Activated CD8-positive, alpha-beta memory T cell treated with anti-CD3 and anti-CD28 coated beads for 4 hours (primary cell): ENCODE measurements at places on chromosomes 1 and 21.
A peak's percentile ranks its signal among the peaks of the same experiment; 100 is the strongest.

GRCh38 chr1:55329091-55329490, 113.9 kb upstream of the USP24 start:
- no peak for DNase-seq

GRCh38 chr1:113759333-113760101, at the start of gene PHTF1:
Gene PHTF1 (minus strand): TSS chr1:113759486. CDS start chr1:113758703, 783 bp downstream.
- no peak for DNase-seq

- DNase-seq, result no peak
Observed at GRCh38 chr1:157091186-157091585, 8.4 kb downstream of the ETV3L start.

DNA sequence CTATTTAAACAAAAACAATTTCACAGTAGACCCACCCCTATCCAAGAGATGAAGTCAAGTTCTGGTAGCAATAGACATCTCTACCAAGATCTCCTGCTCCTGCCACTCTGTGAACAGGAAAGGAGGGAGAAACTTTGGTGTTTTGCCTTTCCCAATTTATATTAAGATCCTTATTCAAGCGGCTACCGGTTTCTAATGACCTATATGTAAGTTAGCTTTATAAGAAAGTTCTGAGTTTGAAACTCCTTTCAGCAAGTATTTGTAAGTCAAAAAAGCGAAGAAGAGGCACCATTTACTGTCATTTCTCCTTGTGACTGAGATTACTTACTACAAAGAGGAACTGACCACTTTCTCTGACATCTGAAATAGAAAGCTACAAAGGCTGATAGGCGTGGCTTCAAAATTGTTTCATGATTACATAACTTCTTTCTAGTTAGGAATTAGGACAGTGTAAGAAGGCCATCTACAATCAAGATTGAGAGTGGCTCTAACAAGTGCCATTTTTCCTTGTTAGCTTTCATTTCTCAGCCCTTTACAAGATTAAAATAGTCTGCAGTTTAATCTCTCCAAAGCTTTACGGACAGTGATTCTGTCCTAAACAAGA, at the start of gene MNDA:
TSS of gene MNDA (plus strand) at position 448 of the 604 bp plus-strand sequence. CDS start 10,803 bp downstream, outside the sequence.
- DNase-seq, result no peak

DNA sequence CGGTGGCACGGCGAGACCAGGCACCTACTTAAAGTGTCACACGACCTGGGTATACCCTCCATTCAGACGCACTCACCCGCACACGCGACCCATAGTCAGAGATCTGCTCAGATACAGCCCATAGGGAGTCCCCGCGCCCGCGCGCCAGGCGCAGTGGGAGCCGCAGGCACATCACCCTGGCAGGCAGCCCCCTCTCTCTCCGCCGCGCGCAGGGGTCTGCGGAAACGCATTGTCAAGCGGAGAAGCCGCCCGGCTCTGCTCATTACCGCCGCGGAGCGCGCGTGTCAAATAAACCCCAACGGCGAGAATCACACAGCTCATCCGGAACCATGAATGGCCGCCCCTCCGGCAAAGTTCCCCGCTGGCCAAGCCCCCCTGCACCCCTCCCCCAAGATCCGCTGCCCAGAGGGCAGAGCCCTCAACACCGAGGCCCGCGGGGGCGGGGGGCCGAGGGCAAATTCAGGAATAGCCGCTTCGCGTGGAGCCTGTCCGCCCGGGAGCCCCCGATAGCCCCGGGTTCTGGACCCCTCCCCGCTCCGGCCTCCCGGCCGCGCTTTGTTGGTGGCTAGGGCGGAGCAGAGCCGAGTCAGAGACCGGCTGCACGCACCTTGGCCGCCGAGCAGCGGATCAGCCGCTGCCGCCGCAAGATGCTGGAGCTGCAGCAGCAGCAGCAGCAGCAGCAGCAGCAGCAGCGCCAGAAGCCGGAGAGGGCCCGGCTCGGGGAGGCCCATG, 522 bp downstream of the LRP8 start:
- DNase-seq, result no peak

GRCh38 chr1:164703463-164703862, 144.5 kb downstream of the PBX1 start:
- DNase-seq, result no peak

GRCh38 chr1:44321466-44321865, 33.6 kb downstream of the ERI3 start:
- DNase-seq, result no peak

DNA sequence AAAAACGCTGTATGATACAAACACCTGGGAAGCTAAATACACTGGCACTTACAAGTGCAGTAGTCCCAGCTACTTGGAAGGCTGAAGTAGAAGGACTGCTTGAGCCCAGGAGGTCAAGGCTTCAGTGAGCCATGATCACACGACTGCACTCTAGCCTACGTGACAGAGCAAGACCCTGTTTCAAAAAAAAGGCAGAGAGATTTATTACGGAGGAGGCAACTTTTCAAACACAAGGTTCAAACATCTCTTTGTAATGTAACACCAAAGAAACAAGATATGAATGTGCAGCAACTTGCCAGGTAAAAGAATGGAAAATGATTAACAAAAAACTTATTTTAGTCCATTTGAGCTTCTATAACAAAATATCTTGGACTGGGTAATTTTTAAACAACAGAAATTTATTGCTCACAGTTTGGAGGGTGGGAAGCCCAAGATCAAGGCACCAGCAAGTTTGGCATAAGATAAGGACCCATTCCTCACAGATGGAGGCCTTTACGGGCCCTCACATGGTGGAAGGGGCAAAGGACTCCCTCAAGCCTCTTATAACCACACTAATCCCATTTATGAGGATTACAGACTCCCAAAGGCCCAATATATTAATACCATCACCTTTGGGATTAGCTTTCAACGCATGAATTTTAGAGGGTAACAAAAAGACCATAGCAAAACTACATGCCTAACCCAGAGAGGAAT, 73.3 kb downstream of the EVI5 start:
- DNase-seq, result no peak

DNA sequence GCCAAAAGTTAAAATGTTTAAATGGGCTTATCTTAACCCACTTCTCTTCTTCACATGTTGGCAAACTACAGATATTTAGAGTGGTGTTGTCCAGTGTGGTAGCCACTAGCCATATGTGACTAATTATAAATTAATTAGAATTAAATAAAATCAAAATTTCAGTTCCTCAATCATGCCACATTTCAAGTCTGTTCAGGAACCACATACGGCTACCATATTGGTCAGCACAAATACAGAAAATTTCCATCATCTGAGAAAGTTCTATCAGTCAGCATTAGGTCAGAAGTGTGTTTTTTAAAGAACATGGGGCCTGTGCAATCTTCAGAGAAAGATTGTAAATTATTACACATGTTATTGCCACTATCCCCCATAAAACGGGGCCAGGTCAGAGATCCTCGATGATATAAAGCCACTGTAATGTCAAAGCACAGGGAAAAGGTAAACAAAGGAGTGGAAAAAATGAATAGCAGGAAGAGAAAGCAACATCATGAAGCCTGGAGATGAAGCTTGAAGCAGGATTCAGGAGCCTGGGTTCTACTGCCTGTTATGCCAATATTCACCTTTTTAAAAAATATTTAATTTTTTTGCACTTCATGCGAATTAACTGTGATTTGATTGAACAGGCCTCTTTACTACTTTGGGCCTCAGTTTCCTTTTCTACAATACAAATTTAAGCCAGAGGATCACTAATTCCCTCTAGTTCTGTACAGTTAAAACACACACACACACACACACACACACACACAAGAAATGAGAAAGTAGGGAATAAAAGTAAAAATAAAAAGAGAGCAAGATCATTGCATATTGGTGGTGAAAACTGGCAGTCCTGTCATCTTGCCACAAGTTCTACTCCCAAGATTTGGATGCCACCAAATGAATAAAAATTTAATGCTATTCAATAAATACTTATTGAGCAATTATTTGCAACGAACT, 2.3 kb downstream of the RSBN1 start:
- no peak for DNase-seq

GRCh38 chr1:64956733-64957441, 9.5 kb downstream of the JAK1 start:
- no peak for DNase-seq

DNA sequence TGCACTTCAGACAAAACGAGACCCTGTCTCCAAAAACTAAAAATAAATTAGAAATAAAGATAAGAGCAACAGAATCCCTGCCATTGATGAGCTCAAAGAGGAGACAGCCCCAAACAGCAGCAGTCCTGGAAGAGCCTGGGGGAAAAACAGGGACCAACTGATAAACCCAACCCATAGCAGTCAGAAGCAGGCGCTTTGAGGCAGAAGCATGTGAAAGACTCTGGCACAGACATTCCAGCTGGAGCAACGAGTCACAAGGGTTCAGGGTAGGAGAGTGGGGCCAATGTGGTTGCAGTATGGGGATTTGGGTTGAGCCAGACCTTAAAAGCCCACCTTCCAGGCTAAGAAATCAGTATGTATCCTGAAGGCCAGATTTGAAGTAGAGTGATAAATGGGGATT, 78.5 kb downstream of the MPZL1 start:
- no peak for DNase-seq

- no peak for DNase-seq
Observed at GRCh38 chr21:44760376-44760775, 41.2 kb downstream of the UBE2G2 start.

GRCh38 chr1:3051270-3052268, 17.4 kb upstream of the PRDM16 start:
- DNase-seq, result no peak

- DNase-seq, result no peak
Observed at GRCh38 chr1:184865831-184866230, 108.5 kb downstream of the NIBAN1 start.

- DNase-seq, result peak; percentile 82
Observed at GRCh38 chr21:43775795-43776430, at the start of gene CSTB. Gene CSTB (minus strand): TSS chr21:43776308. CDS start chr21:43776269, 39 bp downstream.

DNA sequence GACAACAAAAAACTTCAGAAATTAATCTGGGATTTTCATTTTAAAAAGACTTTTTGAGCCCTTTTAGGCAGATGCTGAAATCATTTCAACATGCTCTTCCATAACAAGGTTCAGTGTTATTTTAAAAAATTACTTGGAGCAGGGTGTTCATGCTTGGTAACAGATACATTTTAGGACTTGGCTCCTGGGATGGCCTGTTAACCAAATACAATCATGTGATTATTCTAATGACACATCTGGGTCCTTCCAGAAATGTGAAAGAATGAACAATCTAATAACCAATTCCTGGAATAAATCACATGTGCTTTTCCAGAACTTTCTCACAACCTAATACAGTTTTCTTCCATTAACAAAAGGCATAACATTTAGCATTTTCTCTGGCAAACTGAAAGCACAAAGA, 379.8 kb upstream of the RUNX1 start:
- no peak for DNase-seq

- DNase-seq, result no peak
Observed at GRCh38 chr1:223421025-223421424, 27.8 kb downstream of the CCDC185 start.

- DNase-seq, result peak; percentile 28
Observed at GRCh38 chr1:89821322-89822108, 683 bp downstream of the LRRC8D start.

DNA sequence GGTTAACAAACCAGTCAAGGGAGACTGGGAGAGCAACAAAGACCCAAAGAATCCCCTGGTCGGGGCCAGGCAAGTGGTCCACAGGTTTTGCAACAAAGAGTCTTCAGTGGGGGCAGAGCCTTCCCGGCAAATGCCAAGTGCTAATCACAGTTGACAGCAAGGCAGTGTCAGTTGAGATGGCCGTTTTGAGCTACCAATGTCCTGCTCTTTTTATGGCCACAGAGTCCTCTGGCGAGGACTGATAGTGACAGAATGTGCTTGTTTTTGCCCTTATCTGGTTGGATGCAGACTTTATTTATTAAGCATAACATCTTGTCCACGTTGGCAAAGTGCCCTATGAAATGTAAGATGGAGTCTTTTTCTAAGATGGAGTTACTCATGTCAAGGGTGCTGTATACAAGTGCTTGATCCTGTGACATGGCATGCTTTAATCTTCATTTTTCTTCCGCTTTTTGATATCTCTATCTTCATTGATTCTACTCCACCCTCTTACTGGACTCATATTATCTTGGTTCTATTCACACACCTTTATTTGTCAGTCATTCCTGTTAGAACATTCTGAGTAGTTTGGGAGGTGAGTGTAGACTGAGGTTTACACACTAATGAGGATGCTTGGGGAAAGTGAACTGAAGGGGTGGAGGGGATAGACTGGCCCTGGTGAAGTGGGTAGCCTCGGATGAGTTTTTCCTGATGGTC, 51.8 kb downstream of the KCNK1 start:
- DNase-seq, result no peak
